ENCODE measurements at places on chromosomes 3 and 15.

- no peak for DNase-seq
Measured at GRCh38 chr3:127646501-127647046, 17.6 kb downstream of the PODXL2 start.

DNA sequence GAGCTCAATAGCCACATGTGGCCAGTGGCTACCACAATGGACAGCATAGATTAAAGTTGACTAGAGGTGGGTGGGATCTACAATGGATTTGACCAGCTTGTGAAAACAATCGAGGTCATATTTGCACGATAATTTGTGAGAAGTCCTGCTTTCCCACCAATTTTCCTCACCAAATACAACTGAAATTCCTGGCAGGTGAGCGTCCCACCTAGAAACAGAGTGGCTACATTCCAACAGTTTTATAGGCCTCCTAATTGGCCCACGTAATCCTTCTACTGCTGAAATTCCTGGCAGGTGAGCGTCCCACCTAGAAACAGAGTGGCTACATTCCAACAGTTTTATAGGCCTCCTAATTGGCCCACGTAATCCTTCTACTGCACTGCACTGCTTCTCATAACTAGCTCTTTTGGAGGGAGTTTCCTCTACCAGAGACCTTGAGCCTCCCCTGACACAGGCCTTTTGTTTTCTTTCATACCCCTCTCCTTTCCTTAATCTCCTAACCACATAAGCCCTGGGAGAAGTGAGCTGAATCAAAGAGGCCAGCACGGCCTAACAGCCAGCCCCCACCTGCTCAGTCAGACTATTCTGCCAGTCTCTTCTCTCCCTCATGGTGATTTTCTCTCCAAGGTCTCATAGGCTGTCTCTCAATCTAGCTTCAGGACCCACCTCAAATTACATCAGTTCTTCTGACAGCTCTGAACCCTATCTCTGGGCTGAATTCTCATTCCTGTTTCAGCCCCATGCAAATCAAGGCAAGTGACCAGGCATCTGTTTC is 80.2 kb downstream of the BFSP2 start:
- no peak for DNase-seq

DNA sequence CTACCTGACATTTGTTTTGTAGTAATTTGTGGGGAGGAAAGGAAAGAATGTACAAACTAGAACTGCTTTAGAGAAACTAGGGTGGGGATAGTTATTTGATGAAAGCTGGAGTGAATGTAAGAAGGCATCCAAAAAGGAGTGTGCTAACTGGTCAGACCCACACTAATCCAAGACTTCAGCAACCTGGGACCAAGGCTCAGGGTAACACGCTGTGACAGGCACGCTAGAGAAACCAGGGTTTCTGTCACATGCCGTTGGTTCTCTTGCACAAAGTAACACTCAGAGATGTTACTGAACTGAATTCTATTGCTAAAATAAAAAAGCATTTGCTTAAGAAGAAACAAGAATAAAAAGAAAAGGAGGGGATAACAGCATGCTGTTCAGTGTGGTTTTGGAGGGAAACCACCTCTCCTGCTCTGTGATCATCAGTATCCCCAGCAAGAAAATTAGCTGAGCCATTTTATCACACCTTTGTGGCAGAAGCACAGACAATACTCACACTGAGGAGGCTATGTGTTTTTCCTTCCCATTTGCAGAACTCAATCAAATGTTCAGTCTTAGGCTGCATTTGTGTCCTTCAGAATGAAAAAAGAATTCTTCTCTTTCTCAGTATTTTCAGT is 2.8 kb upstream of the CCDC80 start:
- DNase-seq = no peak

GRCh38 chr15:89824607-89824867 is 9.9 kb upstream of the ANPEP start:
- DNase-seq = no peak

- DNase-seq = no peak
Measured at GRCh38 chr15:52523192-52523591, 5.5 kb downstream of the MYO5A start.

DNA sequence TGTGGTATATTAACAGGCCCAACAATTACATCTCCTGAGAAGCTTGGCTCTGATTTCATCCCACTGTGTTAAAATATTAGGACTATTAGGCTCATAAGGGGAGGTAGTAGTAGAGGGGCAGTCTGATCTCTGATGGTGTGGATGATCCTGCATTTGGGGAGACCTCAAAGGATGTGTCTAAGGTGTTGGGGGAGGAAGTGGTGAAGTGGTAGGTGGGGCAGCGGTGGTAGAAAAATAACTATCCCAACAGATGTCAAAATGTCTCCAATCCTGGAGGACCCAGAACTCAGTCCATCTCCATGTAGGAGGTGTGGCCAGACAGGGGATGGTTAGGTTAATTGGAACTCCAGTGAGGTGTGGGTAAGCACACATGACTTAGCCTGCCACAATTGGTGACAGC is 10.4 kb upstream of the IQCF6 start:
- DNase-seq = no peak

DNA sequence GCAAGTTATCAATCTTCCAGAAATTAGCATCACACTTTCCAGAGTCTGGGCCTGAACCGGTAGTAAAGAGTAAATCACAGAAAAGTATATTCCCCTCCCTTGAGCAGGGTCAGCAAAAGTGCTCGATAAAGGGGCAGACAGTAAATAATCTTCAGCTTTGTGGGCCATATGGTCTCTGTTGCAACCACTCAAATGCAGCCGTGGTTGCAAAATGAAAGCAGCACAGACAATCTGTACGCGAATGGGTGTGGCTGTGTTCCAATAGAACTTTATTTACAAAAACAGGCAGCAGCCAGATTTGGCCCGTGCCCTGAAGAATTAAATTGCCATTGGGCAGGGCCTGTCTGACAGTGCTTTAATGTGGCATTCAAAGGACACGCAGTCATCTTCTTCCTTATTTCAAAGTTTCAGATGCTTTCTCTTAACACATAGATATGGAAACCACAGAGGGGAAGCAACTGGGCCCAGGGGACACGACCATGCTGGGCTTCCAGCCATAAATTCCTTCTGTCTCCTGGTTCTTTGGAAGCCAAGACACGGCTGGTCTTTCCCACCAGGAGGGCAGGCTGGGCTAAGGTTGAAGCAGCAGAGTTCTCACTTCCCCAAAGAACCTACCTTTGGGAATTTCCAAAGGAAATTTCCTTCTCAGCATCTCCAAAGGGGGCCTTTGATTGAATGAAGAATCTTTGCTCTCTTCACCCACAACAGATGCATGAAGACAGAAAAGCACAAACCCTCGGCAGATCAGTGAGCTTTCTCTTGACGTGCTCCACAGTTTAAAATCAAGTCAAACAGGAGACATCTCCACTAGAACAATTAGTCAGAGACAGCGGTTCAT is 489.8 kb upstream of the PROK2 start:
- no peak for DNase-seq

DNA sequence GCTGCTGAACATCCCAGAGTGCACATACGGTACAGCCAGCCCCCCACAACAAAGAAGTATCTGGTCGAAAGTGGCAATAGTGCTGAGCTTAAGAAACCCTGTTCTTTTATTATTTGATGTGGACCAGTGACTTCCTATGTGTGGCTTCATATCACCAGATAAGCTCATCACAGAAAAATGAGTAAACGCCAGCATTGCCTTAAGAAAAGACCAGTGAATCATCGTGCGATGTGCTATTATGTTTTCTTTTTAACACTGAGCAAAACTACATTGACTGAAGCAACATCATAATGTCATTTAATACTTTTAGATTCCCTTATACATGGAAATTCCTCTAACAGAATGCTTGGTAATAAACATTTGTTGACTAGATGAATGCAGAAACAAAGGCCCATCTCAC is 45.2 kb upstream of the ARRDC4 start:
- DNase-seq = no peak

- no peak for DNase-seq
Measured at GRCh38 chr3:30346933-30347320, 259.5 kb upstream of the TGFBR2 start.

DNA sequence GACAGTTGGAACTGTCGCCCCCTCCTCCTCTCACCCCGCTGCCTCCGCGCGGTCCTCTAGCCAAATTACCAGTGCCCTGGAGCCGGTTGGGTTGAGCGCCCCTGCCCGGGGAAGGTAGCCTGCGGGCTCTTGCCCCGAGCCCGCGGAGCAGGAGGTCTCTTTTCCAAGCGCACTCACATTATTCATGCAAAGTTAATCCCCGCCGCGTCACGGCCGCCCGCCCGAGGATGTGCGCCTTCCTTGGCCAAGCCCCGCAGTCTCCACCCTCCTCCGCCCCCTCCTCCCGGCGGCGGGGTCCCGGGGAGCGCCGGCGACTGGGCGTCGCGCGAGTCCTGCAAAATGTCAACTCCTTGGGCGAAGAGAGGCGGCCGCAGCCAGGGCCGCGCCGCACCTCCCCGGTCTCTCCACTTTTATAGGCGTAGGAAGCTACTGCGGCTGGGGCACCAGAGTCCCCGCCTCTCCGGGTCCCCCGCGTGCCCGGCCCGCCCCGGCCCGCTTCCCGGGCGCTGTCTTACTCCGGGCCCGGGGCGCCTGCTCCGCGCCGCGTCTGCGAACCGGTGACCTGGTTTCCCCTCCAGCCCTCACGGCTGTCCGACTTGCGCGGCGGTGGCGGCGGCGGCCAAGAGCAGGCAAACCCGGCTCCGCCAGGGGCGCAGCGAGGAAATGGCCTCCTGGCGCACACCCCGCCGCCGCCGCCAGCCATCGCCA is at the start of gene THRB:
Gene THRB (minus strand): TSS at position 233 of the 708 bp plus-strand sequence.
- no peak for DNase-seq

GRCh38 chr3:134618478-134619300 is 32.1 kb downstream of the KY start:
- DNase-seq = no peak

GRCh38 chr3:49842843-49843517 is 13.4 kb downstream of the TRAIP start:
- DNase-seq = no peak

DNA sequence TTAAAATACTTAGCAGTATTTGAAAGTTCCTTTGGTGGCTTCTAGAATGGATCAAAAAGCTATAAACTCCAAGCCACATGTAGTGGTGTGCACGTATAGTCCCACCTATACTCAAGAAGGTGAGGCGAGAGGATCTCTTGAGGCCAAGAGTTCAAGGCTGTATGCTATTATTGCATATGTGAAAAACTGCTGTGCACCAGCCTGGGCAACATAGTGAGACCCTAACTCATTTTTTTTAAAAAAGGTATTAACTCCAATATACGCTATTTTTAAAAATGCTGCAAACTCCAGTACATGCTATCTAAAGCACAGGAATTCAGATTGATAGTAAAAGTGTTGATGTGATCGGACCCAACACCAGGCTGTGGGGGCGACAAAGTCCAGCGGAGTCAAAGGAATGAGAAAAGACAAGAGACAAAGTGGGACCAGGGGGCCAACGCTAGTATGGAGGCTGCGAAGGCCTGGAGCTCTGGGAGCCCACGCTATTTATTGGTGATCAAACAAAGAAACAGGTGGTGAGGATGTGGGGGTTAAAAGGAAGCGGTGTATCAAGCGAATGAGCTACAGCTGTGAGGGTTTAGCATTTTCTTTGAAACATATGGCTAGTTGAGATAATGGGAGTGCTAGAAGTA is 66.6 kb downstream of the ARIH1 start:
- DNase-seq = no peak

DNA sequence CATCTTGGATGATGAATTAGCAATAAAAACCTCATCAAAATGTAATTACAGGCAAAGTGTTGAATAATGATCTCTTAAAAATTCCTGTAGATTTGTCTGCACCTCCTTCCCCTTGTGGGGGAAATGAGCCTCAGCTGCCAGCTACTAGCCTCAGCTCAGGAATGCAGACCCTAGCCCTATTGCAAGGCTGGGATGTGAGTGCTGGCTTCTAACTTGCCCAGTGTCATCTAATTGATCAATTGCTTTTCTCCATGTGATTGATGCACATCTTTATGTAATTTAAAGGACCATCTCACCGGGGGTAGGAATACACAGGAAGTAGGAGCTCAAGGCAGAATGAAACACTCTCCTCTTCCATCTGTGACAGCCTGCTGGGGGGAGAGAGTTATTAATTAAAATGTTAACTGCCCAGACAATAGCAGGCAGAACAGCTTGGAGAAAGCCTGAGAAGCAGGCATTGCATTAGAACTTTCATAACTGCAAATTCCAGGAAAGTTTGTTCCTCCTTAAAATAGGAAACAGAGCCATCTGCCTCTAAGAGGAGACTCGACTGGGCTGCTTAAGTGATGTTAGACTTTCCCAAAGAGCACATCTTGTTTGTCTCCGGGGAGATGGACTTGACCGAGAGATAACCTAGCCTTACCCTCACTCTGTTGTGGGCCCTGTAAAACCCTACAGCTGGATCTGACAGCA is 69.6 kb downstream of the LRTM1 start:
- no peak for DNase-seq

GRCh38 chr3:179158336-179159039 is 10.3 kb downstream of the PIK3CA start:
- no peak for DNase-seq

GRCh38 chr3:2976796-2977195 is 133.4 kb downstream of the IL5RA start:
- DNase-seq = no peak

GRCh38 chr3:126982126-126982470 is 817 bp upstream of the PLXNA1 start:
- peak; percentile 30 for DNase-seq

DNA sequence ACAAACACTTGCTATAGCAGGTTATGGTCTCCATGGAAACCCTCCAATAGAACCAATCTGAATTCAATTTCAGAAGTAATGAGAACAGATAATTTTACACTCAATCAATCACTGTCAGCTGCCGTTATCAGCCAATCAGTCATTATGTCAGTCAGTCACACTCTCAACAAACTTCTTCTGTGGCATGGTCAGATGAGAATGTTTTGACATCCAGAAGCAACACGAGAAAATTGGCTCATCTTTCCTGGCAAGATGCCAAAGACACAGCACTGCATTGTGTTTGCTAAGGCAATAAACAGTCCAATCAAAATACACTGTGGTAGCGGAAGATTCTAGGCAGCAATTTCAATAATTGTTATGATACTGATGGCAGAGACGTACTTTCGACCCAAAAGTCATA is 190.7 kb downstream of the RORA start:
- no peak for DNase-seq

GRCh38 chr3:10764259-10765051 is 51.6 kb upstream of the SLC6A11 start:
- DNase-seq = no peak

DNA sequence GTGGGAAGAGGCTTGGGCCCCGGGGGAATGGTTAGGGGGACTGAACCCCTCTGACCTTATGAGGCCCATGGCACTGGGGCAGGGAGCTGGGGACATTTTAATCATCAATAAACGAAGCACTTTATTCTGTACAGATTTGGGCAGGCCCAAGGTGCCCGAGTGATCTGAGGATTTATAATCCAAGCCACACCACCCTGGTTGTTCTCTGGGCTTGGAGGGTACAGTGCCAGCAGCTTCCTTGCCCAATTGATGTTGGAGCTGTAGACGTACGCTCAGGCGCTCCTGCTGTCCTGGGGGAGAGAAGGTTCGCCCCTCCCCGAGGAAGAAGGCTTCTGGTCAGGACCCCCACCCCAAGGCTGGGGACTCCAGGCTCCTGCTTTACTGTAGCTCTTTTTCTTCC is 12.5 kb downstream of the ZBTB47 start:
- DNase-seq = no peak

GRCh38 chr3:10279384-10280176 is 13.2 kb downstream of the GHRL start:
- no peak for DNase-seq

Data from T-helper 2 cell (primary cell).